ENCODE measurements at places on chromosomes 4 and X.

- no peak for DNase-seq
Measured at GRCh38 chrX:131058136-131058868, at the start of gene ARHGAP36. Gene ARHGAP36 (plus strand): TSS chrX:131058346. CDS start chrX:131081666, 23,320 bp downstream.

DNA sequence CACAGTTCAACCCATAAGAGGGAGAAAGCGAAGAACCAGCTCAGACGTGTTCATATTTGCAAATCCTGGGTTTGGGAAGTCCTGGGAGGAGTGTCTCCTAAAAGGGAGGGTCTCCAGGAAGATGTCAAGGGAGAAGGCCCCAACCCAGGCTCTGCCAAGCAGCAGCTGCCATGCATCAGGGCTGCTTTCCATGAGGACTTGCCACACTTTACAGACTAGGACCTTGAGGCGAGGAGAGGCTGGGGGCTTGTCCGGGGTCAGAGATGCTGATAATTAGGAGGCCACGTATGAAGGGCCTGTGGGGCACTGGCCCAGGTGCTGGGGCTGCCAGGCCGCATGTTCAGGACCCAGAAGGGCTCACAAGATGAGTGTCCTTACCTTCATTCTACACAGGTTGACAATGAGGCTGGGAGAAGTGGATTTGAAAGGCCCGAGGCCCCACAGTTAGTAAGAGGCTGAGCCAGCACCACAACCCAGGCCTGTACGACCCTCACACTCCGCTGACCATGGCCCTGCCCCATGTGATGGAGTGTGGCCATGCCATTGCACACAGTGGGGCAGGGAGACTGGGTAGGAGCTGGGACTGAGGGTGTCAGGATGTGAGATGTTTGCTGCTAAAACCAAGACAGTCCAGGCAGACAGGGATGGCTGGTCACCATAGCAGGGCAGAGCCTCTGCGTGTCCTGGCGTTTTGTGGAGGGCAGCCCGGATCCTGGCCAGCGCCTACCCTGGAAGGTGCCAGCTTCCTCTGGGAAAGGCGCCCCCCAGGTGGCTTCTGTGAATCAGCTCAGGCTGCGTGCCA lies 94.8 kb downstream of the PSAPL1 start:
- no peak for DNase-seq

DNA sequence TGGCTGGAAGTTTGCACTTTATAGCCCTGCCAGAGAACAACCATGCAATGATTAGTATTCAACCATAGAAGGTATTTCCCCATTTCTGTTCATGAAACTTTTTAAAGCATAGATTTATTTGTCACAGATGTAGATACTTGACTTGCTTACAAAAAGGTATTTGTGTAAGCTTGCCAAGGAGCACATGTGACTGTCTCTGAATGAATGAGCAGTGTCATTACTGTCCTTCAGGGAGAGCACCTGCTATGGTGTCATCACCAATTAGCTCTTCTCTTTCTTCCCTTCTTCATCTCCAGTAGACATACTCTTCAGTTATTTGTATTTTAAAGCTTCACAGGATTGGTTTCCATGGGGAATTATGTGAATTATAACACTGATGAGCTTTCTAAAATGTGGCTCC lies 1064.7 kb upstream of the GRIA3 start:
- DNase-seq = no peak

DNA sequence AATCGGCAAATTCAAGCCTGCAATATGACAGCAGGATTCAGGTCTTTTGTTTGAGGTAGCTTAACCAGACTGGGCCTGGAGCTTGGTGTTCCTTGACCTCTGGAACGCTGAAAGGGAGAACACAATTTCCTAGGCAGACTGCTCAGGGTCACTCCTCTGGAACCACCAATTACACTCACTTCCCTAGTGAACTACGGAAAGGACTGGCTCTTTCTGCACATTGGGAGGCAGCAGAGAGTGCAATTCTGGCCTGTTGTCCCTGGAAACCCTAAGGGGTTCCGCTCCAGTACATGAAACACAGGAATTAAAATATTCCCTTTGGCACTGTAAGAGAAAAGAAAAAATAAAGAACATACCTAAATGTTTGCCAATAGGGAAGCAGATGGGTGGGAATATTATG lies 58.6 kb downstream of the GPC3 start:
- no peak for DNase-seq

DNA sequence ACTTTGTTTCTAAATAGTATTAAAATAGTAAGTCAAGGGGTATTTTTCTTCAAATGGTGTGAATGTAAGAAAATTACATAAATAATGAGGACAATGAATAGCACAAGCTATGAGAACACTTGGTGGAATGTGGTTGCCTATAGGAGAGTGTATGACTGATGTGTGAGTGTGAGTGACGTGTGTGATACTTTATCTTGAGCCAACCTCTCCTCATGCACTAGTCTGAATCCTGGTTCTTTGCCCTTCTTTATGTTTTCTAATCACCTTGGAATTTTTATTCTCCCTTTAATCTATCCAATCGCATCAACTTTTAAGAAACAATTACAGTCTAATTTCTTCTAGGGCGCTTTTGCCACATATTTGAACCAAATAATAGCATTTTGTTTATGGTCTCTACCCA lies 98.2 kb downstream of the YIPF7 start:
- no peak for DNase-seq

DNA sequence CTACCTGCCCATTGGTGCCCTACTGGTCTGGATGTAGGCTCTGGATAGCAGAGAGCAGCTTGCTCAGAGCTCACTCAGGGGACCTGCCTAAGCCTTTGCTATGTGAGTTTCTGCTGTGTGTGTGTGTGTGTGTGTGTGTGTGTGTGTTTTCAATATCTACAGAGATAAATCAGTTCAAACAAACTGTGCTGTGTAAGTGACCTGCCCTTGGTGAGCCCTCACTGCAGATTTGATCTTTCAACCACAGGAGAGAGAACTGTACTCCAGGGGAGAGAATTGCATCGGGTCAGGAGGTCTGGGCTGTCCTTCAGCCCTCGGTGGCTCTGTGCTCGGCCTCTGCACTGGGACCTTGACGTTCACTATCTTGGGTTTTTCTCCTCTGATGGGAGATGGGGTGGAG lies 35.0 kb upstream of the CDKN2AIP start:
- DNase-seq = no peak

DNA sequence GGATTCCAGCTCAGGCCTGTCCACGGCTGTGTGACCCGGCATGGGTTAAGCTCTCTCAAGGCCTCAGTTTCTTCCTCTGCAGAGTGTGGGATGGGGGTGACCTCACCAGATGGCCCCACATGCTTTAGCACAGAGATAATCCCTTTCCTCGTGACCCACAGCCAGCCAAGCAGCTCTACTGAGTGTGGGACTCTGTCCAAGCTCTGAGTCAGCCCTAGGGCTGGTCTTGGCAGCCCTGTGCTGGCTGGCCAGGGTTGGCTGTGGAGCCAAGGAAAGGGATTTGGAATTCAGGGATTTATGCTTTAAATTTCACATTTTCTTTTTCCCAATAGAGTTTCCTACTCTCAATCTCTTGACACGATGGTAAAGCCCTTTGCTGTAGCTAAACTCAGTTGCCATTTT lies 19.7 kb upstream of the SPON2 start:
- DNase-seq = no peak

GRCh38 chrX:139222511-139223200 lies 307.9 kb upstream of the F9 start:
- no peak for DNase-seq
